Uterine smooth muscle cell (primary cell): ENCODE measurements at places on chromosomes 6 and 20. TPM values are rescaled to one million over a fixed set of nuclear protein-coding genes. Genes with fewer than 3 reads are reported as not detected.

The FAM217A gene
- not detected in 2 replicates for total RNA-seq

The CRIP3 gene
- total RNA-seq: not detected in 2 replicates

The CTNNBL1 gene
- total RNA-seq: 34.4 and 41.4 TPM in 2 replicates

The MAP3K5 gene
- total RNA-seq: 24.2 and 33.6 TPM in 2 replicates

The POU5F1 gene
- total RNA-seq: not detected in 2 replicates

The TCFL5 gene
- 21.6 and 27.9 TPM in 2 replicates for total RNA-seq

The GTSF1L gene
- not detected in 2 replicates for total RNA-seq

The KCNB1 gene
- total RNA-seq: under 0.01 and 0.12 TPM in 2 replicates

The TNXB gene
- total RNA-seq: 5.9 and 6.7 TPM in 2 replicates

The C6orf15 gene
- not detected in 2 replicates for total RNA-seq

The ELOVL2 gene
- 0.11 TPM in 1 of 2 replicates, not detected in the other for total RNA-seq

The LBP gene
- total RNA-seq: not detected in 2 replicates

The HEY2 gene
- total RNA-seq: not detected in 2 replicates

The LAMP5 gene
- under 0.01 and 0.44 TPM in 2 replicates for total RNA-seq

The DEFB110 gene
- not detected in 2 replicates for total RNA-seq

The SLC2A10 gene
- total RNA-seq: 23.4 and 49.7 TPM in 2 replicates

The MYL9 gene
- 7.2 and 18.2 TPM in 2 replicates for total RNA-seq

The TRDN gene
- total RNA-seq: not detected in 2 replicates

The ANKRD66 gene
- not detected in 2 replicates for total RNA-seq

The CST1 gene
- total RNA-seq: 0.22 and 6.9 TPM in 2 replicates

The BIRC7 gene
- not detected in 2 replicates for total RNA-seq

The RIN2 gene
- 54.7 and 58.7 TPM in 2 replicates for total RNA-seq

The SLC22A3 gene
- total RNA-seq: 1.8 and 2.9 TPM in 2 replicates

The BPIFB2 gene
- total RNA-seq: not detected in 2 replicates

The HLA-DQB1 gene
- not detected in 2 replicates for total RNA-seq

The HLA-DQA2 gene
- not detected in 2 replicates for total RNA-seq

The BFSP1 gene
- total RNA-seq: 1.5 and 3.1 TPM in 2 replicates

The MCUR1 gene
- 10.4 and 13.7 TPM in 2 replicates for total RNA-seq

The FOXQ1 gene
- 0.33 TPM in 1 of 2 replicates, not detected in the other for total RNA-seq

The BLCAP gene
- total RNA-seq: 25.3 and 28.0 TPM in 2 replicates

The ANKRD6 gene
- 2.0 and 2.7 TPM in 2 replicates for total RNA-seq

The SLC35F1 gene
- total RNA-seq: 0.12 TPM in 1 of 2 replicates, not detected in the other

The VPS52 gene
- total RNA-seq: 35.0 and 35.6 TPM in 2 replicates

The OOEP gene
- total RNA-seq: not detected in 2 replicates

The CSTF1 gene
- total RNA-seq: 24.7 and 42.4 TPM in 2 replicates

The HUS1B gene
- total RNA-seq: 1.1 and 1.4 TPM in 2 replicates

The SAMD10 gene
- 0.87 and 1.00 TPM in 2 replicates for total RNA-seq

The MCHR2 gene
- total RNA-seq: not detected in 2 replicates

The MAPK13 gene
- total RNA-seq: 28.2 and 34.1 TPM in 2 replicates

The DYNLT2 gene
- total RNA-seq: 1.5 and 2.0 TPM in 2 replicates

The RGS17 gene
- total RNA-seq: 27.5 and 35.9 TPM in 2 replicates

The NR2E1 gene
- not detected in 2 replicates for total RNA-seq

The CDC40 gene
- 24.7 and 25.1 TPM in 2 replicates for total RNA-seq
